ENCODE measurements at places on chromosomes 13 and 19.

- no peak overlapping the region for H3K4me3 ChIP-seq
- no peaks in the 10 kb centered on the region for H3K36me3 ChIP-seq
- no peaks in the 10 kb centered on the region for H3K27me3 ChIP-seq
Observed at GRCh38 chr13:91647361-91647990, 249.1 kb downstream of the GPC5 start.

DNA sequence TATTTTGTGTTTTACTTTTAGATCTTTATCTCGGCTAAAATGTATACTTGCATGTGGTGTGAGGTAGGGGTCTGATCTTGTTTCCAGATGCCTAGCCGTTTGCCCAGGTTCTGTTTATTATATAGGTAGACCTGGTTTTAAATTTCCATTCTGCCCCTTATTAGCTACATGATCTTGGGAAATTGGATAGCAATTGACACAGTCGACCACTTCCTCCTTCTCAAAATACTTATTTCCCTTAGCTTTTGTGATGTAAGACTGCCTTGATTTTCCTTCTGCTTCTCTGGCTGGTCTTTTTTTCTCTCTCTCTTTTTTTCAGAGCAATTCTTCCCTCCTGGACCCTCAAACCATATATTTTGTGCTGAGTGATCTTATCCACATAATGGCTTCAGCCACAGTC lies 3.0 kb upstream of the PGLYRP1 start:
- DNase-seq = no peak
- no peaks in the 10 kb centered on the region for H3K4me1 ChIP-seq
- no peak overlapping the region for H3K27ac ChIP-seq
- H3K4me3 ChIP-seq = no peak overlapping the region

GRCh38 chr13:106034201-106034600 lies 501.3 kb downstream of the EFNB2 start:
- H3K36me3 ChIP-seq = no peaks in the 10 kb centered on the region
- H3K4me3 ChIP-seq = no peak overlapping the region
- no peaks in the 10 kb centered on the region for H3K4me1 ChIP-seq
- H3K27me3 ChIP-seq = no peaks in the 10 kb centered on the region
- no peak for DNase-seq

DNA sequence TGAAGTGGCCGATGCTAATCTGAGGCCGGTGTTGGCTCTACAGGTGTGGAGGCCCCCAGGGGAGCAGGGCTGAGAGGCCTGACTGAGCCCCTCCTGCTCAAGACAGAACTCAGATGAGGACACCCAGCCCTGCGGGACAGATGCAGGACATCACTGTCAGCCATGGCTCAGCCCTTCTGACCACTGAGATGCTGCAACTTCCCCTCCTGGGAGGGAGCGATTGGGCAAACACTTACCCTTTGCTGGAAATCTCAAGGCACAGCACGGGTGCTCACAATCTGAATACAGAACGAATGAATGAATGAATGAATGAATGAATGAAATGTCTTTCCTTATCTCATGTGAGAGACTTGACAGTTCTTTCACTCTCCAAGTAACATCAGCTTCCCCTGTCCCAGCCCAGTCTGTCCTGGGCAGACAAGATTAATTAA lies 3.5 kb upstream of the SIGLEC7 start:
- H3K27me3 ChIP-seq = peaks cover 30% of the 10 kb centered on the region
- no peak overlapping the region for H3K27ac ChIP-seq
- DNase-seq = no peak
- H3K4me1 ChIP-seq = no peaks in the 10 kb centered on the region

- no peaks in the 10 kb centered on the region for H3K36me3 ChIP-seq
- H3K27ac ChIP-seq = no peak overlapping the region
- DNase-seq = no peak
- no peak overlapping the region for H3K4me3 ChIP-seq
- H3K4me1 ChIP-seq = peaks cover 8% of the 10 kb centered on the region
Observed at GRCh38 chr13:23796551-23796950, 92.6 kb downstream of the MIPEP start.

DNA sequence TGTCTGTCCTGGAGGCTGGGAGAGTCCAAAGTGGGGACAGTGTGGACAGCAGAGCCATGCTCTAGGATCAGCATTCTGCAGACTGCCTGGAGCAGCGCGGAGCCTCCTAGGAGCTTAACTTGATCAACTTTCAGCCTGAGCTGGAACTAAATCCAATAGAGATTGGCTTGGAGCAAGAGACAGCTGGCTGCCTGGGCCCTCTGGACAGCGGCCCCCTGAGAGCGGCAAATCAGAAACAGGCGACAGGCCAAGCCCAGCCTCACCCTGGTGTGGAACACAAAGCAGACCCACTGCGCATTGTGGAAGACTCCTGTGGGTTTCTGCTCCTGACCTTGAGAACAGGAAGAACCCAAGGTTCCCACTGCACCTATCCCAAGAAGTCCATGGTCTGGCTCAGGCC lies 462.2 kb downstream of the TSHZ3 start:
- no peaks in the 10 kb centered on the region for H3K36me3 ChIP-seq
- H3K27me3 ChIP-seq = peaks cover 36% of the 10 kb centered on the region
- H3K27ac ChIP-seq = no peak overlapping the region
- DNase-seq = no peak

DNA sequence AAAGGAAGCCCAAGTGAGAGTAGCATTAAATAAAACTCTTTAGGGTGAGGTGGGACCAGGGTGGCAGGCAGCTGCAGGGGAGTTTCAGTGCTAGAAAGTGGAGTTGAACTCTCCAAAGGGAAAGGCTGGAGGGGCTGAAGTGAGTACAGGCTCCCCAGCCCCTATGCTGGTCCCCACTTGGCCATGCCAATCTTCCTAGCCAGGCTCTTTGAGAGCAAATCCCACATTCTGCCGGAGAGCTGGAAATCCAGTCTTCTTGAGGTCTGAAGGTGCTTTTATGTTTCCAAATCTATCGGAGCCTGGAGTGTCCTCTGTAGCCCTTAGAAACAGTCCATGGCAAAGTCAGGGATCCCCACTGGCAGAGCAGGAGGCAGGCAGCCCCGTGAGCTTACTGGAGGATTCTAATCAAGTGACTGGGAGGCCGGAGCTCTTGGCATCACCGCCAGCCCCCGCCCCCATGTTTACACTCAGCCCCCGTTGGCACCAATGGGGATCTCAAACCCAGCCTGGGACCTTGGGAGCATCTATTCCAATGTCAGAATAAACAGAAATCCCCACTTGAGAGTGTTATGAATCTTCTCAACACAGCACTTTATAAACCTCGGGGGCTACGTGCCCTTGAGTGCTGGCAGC lies 18.3 kb downstream of the ZNF536 start:
- no peak overlapping the region for H3K4me3 ChIP-seq
- H3K36me3 ChIP-seq = no peaks in the 10 kb centered on the region
- no peaks in the 10 kb centered on the region for H3K4me1 ChIP-seq
- H3K27ac ChIP-seq = no peak overlapping the region
- H3K27me3 ChIP-seq = peaks cover 46% of the 10 kb centered on the region
- DNase-seq = no peak

DNA sequence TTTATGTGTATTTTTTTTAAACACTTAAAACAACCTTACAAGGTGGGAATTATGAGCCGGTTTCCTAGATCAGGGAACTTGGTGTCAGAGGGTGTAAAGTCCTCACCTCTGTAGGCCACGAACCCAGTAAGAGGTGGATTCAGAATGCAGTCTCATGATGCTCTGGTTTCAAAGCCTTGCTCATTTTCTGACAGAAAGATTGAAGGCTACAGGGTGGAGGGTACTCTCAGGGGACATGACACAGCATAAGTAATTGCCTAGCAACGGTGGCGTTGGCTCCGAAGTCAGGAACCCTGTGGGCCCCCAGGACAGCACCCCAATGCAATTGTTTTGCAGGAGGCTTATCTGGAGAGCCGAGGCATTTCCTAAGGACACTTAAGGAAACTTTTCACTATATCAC lies 794.7 kb downstream of the EFNB2 start:
- H3K36me3 ChIP-seq = no peaks in the 10 kb centered on the region
- no peaks in the 10 kb centered on the region for H3K27me3 ChIP-seq
- no peak for DNase-seq
- H3K27ac ChIP-seq = no peak overlapping the region

GRCh38 chr19:45528744-45529419 lies 21.6 kb downstream of the VASP start:
- H3K36me3 ChIP-seq = no peaks in the 10 kb centered on the region
- no peaks in the 10 kb centered on the region for H3K27me3 ChIP-seq
- H3K4me1 ChIP-seq = no peaks in the 10 kb centered on the region

DNA sequence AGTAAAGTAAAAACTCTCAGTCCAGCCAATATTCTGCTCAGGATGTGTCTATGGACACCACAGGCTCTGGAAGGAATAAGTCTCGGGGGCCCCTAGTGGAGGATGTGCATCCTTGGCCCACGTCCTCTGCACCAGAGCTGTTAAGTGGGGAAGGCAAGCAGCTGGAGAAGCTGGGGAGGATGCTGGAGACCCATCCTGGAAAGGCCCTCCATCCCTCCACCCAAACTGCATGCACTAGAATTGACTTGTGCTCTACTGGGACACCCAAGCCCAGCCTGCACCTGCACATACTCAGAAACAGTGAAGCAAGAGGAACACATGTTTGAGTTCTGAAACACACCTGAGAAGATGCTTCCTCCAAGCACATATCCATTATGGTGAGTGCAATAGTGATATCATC lies 307.8 kb downstream of the TSHZ3 start:
- no peaks in the 10 kb centered on the region for H3K4me1 ChIP-seq
- no peak for DNase-seq
- H3K27ac ChIP-seq = no peak overlapping the region

GRCh38 chr19:49921871-49922795 lies 6.9 kb upstream of the ATF5 start:
- no peak for DNase-seq
- no peak overlapping the region for H3K4me3 ChIP-seq
- H3K4me1 ChIP-seq = peaks cover 3% of the 10 kb centered on the region
- H3K27ac ChIP-seq = no peak overlapping the region
- H3K36me3 ChIP-seq = peaks cover 10% of the 10 kb centered on the region

DNA sequence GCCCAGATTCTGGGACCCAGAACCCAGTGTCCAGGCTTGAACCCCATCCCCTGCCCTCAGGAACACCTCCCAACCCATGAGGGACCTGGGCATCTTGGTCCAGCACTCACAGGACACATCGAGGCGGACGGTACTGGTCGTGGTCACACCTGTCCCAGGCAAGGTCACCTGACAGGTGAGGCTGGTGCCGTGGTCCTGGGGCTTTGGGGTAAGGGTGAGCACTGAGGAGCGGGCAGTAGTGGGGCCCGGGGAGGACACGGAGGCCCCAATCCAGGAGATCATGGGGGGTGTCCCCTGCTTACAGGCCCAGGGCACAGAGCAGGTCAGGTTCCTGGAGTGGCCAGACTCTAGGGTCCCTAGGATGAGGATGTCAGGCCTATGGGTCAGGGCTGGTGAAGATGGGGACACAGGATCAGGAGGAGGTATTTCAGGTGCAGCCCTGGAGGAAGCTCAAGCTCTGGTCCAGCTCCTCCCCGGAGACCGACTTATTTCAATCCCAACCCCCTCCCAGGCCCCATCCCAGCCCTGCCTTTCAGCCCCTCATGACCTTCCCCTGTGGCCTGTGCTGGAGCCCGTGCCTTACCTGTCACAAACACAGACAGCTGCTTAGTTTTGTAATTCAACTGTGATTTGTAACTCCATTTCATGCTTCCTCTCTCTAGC lies 772 bp downstream of the SIGLEC8 start:
- H3K27ac ChIP-seq = no peak overlapping the region
- no peaks in the 10 kb centered on the region for H3K27me3 ChIP-seq
- H3K4me3 ChIP-seq = no peak overlapping the region
- no peak for DNase-seq

DNA sequence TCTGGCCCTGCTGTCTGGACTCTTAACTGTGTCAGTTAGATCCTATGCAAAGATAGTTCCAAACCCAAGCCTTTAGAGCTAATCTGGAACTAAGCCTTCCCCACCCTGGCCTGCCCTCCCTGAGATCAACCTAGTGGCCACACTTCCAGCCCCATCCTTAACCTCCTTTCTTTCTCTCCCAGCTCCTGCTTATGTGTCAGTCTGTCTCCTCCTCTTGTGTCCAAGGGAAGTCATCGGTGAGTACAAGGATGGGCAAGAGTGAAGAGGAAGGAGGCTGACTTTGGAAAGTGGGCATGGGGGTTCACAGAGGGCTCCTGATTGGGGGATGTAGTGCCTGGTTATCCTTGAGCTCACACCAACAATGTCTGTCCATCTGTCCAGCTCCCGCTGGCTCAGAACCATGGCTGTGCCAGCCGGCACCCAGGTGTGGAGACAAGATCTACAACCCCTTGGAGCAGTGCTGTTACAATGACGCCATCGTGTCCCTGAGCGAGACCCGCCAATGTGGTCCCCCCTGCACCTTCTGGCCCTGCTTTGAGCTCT lies 12.3 kb downstream of the IGFL2 start:
- H3K4me3 ChIP-seq = no peak overlapping the region
- H3K27me3 ChIP-seq = peaks cover 31% of the 10 kb centered on the region
- DNase-seq = no peak
- no peaks in the 10 kb centered on the region for H3K36me3 ChIP-seq

- H3K4me3 ChIP-seq = no peak overlapping the region
- DNase-seq = no peak
- H3K27ac ChIP-seq = no peak overlapping the region
- no peaks in the 10 kb centered on the region for H3K36me3 ChIP-seq
- H3K4me1 ChIP-seq = no peaks in the 10 kb centered on the region
Observed at GRCh38 chr19:40962460-40962961, 28.6 kb upstream of the CYP2B6 start.

- H3K4me3 ChIP-seq = no peak overlapping the region
- no peaks in the 10 kb centered on the region for H3K36me3 ChIP-seq
- H3K4me1 ChIP-seq = no peaks in the 10 kb centered on the region
- no peak for DNase-seq
- no peaks in the 10 kb centered on the region for H3K27me3 ChIP-seq
- no peak overlapping the region for H3K27ac ChIP-seq
Observed at GRCh38 chr13:28329395-28330158, 165.4 kb downstream of the FLT1 start.

- no peak overlapping the region for H3K27ac ChIP-seq
- H3K4me1 ChIP-seq = no peaks in the 10 kb centered on the region
- no peaks in the 10 kb centered on the region for H3K36me3 ChIP-seq
- no peaks in the 10 kb centered on the region for H3K27me3 ChIP-seq
- no peak for DNase-seq
- no peak overlapping the region for H3K4me3 ChIP-seq
Observed at GRCh38 chr13:94342436-94343242, 136.8 kb downstream of the DCT start.

Measured in MM.1S (cell line).